LNCaP clone FGC (cell line): ENCODE measurements at places on chromosomes 6 and 20.

GRCh38 chr6:111951497-111952085, 78.3 kb upstream of the FYN start:
- DNase-seq, result no peak

GRCh38 chr6:153599901-153600300, 439.1 kb upstream of the OPRM1 start:
- no peak for DNase-seq

DNA sequence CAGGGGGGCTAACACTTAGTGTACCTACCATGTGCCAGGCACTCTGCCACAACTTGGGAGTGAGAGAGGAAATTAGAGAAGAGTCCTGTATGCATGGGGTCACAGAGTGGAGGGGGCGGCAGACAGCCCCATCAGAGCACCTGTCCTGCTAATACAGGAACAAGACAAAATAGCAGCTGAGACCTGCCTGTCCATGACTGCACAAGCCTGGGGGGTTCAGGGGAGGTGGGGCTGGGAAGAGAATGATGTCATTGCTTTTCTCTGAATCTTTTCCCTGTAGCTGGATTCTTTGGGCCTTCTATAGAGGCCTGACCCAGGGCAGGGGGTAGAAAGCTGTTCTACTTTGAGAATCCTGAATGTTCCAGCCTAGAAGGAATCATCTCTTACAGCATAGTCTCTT, 37.4 kb downstream of the FOXP4 start:
- DNase-seq, result no peak

- no peak for DNase-seq
Measured at GRCh38 chr6:83190626-83191025, 2.4 kb downstream of the PGM3 start.

DNA sequence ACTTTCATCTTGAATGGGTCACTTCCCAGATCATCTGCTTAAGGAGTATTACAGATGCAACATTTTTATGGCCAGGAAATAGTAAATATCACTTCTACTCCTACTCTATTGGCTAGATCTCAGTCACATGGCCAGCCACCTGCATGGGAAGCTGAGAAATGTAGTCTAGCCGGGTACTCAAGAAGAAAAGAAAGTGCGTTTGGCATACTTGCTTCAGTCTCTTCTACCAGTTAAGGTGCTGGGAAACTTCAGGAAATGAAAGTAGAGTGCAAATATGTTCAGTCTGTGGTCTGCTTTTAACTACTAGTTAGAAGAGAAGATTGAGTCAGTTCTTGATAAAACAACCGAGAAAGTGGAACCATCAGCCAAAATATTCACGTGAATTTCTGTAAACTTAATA, 129.2 kb downstream of the PDSS2 start:
- DNase-seq, result peak; percentile 81

GRCh38 chr6:2746557-2747061, 4.1 kb downstream of the MYLK4 start:
- DNase-seq, result no peak

GRCh38 chr20:40457404-40457803, 231.6 kb downstream of the MAFB start:
- DNase-seq, result no peak

DNA sequence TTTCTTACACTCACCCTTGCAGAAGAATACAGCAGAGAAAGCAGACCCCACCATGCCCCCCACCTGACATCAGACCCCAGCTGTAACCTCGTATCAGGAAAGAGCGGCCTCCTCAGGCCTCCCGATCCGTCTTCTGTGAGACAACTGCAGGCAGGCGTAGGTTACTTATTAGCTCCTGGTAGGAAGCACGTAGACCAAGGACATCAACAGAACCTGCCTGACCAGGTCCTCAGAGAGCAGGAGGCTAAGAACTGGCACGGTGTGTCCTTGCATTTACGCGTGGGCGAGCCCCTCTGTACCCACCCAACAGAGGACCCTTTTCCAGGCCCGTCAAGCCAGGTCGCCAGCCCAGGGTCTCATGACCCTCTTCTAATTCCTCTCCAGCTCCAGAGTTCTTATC, 51.0 kb downstream of the ABHD12 start:
- no peak for DNase-seq
